ENCODE measurements at places on chromosomes 6 and 20.

- DNase-seq: peak; percentile 19
Observed at GRCh38 chr6:12246900-12247299, 43.3 kb upstream of the EDN1 start.

- DNase-seq: peak; percentile 96
Observed at GRCh38 chr6:112289038-112289566, 34.7 kb upstream of the LAMA4 start.

- no peak for DNase-seq
Observed at GRCh38 chr6:110180228-110181008, at the start of gene CDC40. Gene CDC40 (plus strand): TSS chr6:110180427. CDS start chr6:110180445, 18 bp downstream.

- no peak for DNase-seq
Observed at GRCh38 chr6:108132863-108133262, 33.0 kb upstream of the NR2E1 start.

DNA sequence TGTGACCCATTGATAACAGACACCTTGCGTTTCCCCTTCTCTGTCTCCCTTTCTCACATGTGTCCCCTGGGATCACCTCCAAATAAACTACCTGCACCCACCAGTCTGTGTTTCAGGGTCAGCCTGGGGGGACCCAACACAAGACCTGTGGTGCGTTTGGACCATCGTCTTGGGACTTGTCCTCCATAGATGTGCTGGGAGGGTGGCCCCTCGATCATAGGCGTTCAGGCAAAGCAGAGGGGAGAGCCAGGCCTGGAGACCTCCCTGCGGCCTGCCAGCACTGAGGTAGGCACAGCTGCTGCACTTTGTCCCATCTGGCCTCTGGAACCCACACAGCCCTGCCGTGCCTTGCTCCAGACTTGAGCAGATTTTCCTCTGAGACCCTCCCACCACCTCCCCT lies 18.1 kb downstream of the CST9 start:
- no peak for DNase-seq

DNA sequence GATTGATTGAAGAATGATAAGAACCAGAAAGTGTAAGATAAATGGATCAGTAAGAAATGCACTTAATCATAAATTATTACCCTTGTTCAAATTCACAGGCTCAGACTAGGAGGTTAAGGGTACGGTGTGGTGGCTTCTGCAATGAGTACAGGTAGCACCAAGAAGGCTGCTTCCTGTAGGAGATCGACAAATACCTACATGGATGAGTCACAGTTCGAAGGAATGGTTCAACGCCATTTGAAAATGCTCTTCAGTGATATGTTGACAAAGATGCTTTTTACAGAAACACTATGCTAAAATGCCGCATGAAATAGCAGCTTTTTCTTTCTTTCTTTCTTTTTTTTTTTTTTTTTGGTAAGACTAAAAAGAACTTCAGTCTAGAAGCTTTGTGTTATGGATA lies 116.2 kb downstream of the DTNBP1 start:
- no peak for DNase-seq

GRCh38 chr6:56144538-56145324 lies 102.6 kb downstream of the COL21A1 start:
- DNase-seq: peak; percentile 64

DNA sequence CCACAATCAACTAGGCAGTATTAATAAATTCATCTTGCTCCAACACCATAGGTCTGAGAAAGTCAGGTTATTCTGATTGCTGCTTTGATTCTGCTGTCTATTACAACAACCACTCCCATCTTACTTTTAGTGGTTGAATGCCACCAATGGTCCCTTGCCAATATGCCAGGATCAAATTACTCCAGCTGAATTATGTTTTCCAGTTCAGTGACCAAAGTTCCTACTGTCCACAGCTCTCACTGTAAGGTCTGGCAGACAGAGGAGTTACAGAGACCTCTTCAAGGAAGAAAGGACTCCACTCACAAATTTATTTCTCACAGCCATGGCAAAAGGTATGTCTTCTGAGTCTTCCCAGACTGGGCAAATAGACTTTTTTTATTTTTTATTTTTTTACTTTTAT lies 557.0 kb downstream of the HAO1 start:
- no peak for DNase-seq

GRCh38 chr6:72748759-72749158 lies 126.9 kb downstream of the KCNQ5 start:
- peak; percentile 84 for DNase-seq

DNA sequence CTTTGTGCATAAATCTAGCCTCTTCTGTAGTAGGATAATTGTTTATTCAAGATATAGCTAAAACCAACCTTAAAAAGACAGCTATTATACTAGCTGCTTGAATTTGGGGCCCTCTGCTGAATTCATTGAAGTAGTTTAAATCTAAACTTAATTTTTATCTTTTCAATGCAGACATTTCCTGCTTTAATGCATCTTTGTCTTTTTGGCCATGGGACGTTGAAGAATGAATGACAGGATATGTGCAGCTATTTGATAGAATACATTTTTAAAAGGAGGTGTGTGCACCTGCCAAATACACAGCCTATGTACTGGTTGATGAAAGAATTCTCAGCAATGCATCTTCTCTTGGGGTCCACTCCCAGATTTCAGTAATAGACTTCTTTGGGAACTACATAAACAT lies 524.9 kb downstream of the PHF3 start:
- DNase-seq: no peak

- DNase-seq: peak; percentile 77
Observed at GRCh38 chr20:8722277-8722928, 346.5 kb upstream of the PLCB4 start.

- no peak for DNase-seq
Observed at GRCh38 chr6:56889492-56889891, 65.4 kb upstream of the BEND6 start.

- DNase-seq: no peak
Observed at GRCh38 chr20:31476643-31477215, 1.6 kb downstream of the REM1 start.

GRCh38 chr20:1841554-1842140 lies 53.6 kb upstream of the SIRPA start:
- peak; percentile 26 for DNase-seq

DNA sequence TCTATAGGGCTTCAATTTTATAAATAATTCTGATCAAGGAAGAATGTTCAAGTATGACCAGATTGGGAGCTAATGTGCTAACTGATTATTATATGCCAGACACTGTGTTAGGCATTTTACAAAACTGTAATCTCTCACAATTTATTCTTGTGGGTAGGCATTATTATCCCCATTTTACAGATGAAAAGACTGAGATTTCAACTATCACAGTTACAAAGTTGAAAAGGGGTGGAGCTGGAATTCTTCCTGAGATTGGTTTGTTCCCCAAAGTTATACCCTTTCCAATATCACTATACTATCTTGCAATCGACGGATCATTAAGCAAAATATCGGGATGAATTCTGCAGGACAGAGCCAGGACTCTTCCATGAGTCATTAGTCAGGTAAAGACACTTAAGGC lies 57.1 kb downstream of the TPD52L1 start:
- DNase-seq: no peak

GRCh38 chr6:21327326-21328112 lies 266.0 kb upstream of the SOX4 start:
- DNase-seq: no peak

GRCh38 chr20:15235471-15236198 lies 898.2 kb upstream of the FLRT3 start:
- DNase-seq: no peak

DNA sequence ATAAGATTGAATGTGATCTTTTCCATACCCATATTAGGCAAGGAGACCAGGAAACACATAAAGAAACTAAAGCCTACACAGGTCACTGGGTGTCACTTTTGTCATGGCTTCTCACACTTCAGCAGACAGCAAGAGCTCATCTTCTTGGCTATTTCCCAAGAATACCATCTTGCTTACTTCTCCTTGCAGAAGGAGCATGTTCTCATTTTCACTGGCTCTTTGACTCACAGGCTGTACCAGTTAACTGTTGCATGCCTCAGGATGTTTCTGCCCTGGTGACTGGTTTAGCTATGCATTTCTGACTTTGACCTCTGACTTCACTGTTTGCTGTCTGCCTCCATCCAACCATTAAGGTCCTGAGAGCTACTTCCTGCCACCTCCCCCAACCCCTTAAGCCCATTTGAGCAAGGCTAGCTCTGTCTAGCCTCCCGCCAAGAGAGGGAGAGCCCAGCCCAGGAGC lies 40.3 kb upstream of the OGFRL1 start:
- peak; percentile 75 for DNase-seq

DNA sequence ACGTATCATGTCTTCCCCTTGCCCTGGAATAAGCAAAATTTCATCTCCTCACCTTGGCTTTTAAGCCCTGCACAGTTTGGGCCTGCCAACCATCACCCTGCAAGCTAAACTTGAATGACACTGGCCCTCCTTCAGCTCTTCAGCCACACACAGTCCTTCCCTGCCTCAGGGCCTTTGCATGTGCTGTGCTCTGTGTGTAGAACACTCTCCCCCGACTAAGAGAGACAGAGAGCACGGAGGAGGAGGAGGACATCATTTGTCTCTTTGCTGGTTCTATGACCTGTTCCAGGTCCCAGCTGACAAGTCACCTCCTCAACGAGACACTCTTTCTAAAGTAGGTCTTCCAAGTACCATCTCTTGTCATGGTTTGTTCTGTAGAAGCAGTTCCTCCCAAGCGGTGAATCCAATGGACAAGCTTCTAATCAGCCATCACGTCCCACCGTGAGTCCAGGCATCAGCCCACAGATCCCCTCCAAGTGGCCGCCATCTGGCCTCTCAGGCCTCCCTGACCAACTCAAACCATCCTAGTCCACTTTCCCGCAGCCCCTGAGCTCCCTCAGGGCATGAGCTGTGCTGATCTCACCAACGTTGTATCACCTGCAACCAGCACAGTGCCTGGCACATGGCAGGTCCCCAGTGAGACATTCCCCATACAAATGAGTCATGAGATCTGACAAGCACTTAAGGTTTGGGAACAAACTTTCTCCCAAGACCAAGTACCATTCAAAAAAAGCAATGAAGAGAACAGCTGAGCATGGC lies 30.5 kb downstream of the NFATC2 start:
- DNase-seq: no peak

Data from IMR-90 (cell line).